GM23248 (cell line): ENCODE measurements at places on chromosomes 1 and 21. TPM values are rescaled to one million over a fixed set of nuclear protein-coding genes. Genes with fewer than 3 reads are reported as not detected.

- no peak for DNase-seq
Observed at GRCh38 chr1:60949154-60949825, 133.1 kb upstream of the NFIA start.

DNA sequence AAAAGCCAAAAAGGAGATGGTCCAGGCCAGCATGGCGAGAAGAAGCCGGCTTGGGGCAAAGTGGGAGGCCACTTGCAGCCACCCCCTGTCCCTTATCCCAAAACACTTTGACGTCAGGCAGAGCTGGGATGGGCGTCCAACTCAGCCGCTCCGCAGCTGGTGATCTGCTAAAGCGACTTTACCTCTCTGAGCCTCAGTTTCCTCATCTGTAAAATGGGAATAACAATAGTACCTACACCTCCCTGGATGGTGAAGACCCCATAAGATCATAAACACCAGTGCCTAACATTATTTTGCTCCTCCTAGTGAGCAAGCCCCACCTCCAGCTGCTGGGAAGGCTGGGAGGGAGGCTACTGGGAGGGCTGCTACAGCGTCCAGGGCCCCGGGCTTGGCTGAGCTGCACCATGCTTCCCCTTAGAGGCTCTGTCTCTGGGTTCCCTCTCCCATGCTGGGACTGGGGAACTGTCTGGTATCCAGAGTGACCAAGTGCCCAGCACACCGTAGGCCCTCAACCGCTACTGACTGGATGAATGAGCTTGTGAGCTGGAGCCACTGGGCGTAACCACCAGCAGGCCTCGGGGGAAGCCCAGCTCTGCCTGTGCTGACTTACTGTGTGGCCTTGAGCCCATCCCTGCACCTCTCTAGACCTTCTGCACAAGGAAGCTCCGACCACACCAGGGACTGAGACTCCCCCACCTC, 18.3 kb downstream of the IFFO2 start:
- peak; percentile 57 for DNase-seq

- no peak for DNase-seq
Observed at GRCh38 chr1:41535276-41535675, 50.8 kb upstream of the EDN2 start.

DNA sequence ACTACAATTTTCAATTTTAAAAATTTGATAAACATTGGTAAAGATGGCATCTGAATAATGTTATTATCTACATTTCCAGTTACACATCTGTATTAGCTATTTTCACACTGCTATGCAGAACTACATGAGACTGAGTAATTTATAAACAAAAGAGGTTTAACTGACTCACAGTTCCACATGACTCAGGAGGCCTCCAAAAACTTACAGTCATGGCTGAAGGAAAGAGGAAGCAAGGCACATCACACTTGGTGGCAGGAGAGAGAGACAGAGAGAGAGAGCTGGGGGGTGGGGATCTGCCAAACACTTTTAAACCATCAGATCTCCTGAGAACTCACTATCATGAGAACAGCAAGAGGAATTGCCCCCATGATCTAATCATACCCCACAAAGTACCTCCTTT, 850.0 kb downstream of the LTN1 start:
- DNase-seq: peak; percentile 82

- DNase-seq: peak; percentile 7
Observed at GRCh38 chr21:38486706-38487105, 11.6 kb downstream of the ERG start.

GRCh38 chr1:115469703-115470476, 131.8 kb upstream of the NGF start:
- peak; percentile 65 for DNase-seq

DNA sequence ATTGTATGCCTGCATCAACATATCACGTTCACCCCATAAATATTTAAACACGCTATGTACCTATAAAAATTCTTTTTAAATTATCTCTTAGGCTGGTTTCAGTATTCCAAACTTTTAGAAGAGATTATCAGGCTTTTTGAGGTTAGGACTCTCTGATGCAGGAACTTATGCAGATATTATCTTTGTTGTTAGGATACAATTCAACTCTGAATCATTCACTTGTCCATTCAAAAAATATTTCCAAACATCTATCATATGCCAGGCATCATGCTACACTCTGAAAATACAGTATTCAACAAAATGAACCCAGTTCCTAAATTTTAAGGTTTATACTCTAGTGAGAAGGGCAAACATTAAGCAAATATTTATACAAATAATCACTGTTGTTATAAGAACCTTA, 40.5 kb downstream of the ASH1L start:
- peak; percentile 41 for DNase-seq

The SPATA6 gene
- 1.4 and 1.6 TPM in 2 replicates for total RNA-seq

The INSRR gene
- not detected in 2 replicates for total RNA-seq

The RORC gene
- not detected in 2 replicates for total RNA-seq

The ICOSLG gene
- under 0.01 and 0.25 TPM in 2 replicates for total RNA-seq

The POU3F1 gene
- total RNA-seq: not detected in 2 replicates
